ENCODE measurements at places on chromosomes 5 and 9.

- no peak for DNase-seq
Measured at GRCh38 chr9:114546851-114547250, 40.7 kb upstream of the ATP6V1G1 start.

DNA sequence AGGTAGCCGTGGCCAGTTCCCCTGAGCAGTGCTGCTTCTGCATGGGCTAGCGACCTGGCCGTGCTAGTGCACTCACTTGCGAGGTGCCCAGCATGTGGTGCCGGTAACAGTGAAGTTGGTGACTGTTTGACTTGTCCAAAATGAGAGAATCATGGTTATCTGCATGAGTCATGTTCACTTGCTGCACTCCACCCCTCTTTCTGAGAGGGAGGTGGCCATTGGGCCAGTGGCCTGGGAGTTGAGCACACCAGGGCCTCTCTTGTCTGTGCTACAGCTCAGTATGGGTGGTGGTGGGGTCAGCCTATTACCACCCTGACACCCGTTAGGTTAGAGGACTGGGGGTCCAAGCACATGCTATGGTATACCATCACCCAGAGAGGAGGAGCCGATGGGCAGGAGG is 55.4 kb upstream of the GARNL3 start:
- no peak for DNase-seq

DNA sequence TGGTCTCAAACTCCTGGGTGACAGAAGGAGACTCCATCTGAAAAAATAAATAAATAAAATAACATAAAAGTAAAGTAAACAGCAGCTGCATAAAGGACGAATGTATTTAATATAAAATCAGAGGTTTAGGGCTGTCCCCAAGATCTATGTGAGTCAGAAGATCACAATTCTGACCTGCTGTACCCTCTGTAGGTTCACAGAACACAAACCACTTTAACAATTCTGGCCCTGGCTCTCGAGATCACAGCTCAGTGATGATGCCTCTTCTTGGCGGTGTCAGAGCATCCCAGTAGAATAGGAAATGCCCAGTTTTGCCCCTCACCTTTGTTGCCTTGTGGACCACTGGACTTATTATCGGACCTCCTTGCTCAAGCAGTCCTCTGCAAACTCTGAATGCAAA is 380.9 kb downstream of the TLE1 start:
- DNase-seq: no peak

DNA sequence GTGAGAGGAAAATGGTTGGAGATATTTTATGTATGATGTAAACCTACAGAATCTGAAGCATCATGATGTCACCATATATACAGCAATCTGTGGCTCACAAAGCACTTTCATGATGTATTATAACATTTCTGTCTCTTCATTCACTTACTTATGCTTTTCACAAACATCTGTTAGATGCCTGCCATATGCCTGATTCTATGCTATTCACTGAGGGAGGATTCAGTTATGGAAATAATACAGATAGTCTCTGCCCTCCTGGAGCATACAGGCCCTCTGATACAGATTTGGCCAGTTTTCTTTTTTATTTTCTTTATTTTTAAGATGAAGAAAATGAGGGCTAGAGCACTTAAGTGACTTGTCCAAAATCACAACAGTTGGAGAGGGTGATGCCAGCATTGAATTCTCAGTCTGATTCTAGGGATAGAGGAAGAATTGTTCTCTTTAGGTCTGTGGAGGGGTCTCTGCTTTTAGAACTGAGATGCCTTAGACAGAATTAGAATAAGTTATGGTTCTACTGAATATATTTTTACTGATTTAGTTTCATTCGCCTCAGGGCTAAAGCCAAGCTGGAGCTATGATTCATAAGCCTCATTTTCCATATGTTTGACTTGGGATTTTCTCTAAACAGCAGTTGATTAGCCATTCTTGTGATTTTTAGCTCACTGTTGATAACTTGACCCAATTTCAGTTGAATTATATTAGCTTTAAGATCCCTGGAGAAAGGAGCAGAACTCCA is 636.4 kb downstream of the PRELID2 start:
- DNase-seq: no peak

DNA sequence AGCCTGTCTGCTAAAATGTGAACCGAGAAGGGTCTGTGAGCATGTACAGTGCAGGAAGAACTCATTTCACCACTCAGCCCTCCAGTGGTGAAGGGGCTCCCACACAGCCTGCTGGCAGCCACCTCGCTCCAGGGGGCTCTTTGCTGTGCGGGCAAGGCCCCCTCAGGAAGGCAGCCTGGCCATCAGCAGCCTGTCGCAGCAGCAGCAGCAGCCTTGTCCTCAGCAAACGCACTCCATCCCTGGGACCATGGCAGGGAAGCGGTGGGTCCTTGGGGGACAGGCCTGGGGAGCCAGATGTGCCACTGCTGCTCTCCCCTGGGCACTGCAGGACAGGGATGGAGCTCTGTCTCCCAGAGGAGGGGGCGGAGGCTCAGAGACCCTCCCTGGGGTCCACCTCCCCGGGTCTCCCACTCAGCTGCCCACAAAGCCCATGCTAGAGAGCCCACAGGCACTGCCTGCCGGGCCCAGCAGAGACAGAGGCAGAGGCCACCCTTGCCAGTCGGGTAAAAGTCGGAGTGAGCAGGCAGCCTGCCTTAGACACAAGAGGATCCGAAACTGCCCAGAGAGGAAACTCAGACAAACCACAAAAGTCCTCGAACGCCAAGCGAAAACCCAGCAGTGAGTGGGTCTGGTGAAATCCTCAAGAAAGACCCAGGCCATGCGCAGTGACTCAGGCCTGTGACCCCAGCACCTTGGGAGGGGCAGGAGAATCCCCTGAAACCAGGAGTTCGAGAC is 8.0 kb downstream of the BRD3 start:
- DNase-seq: no peak

GRCh38 chr9:107737987-107738743 is 248.6 kb upstream of the KLF4 start:
- DNase-seq: no peak

GRCh38 chr5:149464796-149465489 is 85.9 kb upstream of the IL17B start:
- no peak for DNase-seq

GRCh38 chr9:5982317-5982716 is 33.1 kb downstream of the RANBP6 start:
- DNase-seq: no peak

DNA sequence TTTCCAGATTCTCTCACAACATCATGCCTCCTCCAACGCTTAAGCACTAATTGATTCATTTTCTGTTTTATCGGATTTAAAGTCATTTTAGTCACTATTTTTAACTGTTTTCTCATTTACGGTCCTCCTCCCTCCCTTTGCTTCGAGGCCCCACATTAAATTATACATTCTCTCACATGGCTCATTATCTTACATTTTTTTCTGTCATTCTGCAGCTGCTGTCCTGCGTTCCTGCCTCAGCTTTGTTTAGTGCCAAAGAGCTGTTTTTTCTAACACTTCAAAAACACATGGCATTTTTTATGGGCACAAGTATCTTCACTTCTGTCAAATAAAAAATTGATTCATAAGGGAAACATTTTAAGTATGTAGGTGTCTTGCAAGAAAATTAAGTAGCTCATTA is 130.1 kb upstream of the FST start:
- DNase-seq: no peak

DNA sequence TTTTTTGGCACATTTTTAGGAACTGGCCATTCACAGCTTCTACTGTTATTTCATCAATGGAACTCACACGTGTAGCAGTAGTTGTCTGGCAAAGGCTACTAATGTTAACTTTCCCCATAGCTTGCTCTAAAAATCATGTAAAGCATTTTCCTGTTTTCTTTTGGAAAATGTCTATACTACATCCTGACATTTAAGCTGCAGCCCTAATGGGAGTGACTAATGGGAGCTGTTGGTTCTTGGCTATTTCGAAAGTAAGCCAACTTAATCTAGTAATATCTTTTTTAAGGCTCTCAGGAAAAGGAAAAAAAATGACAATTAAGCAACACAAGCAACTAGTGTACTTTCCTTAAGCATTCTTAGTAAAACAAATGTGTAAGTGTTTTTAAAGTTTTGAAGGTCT is 169.2 kb downstream of the SLC12A2 start:
- DNase-seq: no peak

Data from stimulated activated CD8-positive, alpha-beta memory T cell treated with anti-CD3 and anti-CD28 coated beads, Interleukin-15, amount 100 ng/mL, for 24 hours (primary cell).